ENCODE measurements at places on chromosomes 7 and 10.

- no peak for DNase-seq
Observed at GRCh38 chr7:7858559-7858958, 110.0 kb upstream of the GLCCI1 start.

GRCh38 chr10:65861249-65861648 lies 1064.6 kb upstream of the LRRTM3 start:
- no peak for DNase-seq

DNA sequence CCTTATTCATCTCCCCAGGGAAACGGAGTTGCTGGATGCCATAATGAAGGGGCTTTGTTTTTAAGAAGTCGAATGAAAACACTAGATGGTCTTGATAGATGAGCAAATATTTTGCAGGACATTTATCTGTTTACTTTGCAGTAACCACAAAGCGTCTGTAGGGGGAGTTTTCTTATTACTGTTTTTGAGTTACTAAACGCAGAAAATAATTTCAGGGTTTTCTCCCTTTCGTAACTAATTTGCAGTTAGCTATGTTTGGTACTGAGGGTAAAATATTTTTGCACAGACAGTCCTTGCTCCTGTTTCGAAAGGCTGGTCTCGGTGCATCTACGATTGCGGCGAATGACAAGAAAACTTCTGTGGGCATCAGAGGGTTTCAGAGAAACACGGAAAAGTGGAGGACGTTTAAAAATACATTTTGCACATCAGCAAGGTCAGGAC lies 505.6 kb upstream of the MKI67 start:
- no peak for DNase-seq

- no peak for DNase-seq
Observed at GRCh38 chr10:30527623-30528428, 93.8 kb downstream of the MAP3K8 start.

DNA sequence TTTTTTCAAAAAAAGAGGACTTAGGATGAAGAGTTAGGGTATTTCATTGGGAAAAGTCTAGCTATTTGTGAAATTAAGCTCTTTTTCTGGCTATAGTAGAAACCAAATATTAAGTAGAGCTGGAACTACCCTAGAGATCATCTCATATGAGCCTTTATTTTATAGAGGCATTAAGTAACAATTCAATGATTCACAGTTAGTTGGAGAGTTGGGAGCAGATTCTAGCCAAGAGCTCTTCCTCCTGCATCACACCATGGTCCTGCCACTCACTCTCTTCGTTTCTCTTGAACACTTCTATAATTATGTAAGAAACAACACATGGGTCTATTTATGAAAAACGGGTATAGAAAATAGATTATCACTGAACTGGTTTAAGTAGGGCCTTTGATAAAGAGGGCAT lies 76.1 kb upstream of the ANK3 start:
- DNase-seq, result no peak

- no peak for DNase-seq
Observed at GRCh38 chr10:79361726-79362397, 14.6 kb downstream of the PPIF start.

DNA sequence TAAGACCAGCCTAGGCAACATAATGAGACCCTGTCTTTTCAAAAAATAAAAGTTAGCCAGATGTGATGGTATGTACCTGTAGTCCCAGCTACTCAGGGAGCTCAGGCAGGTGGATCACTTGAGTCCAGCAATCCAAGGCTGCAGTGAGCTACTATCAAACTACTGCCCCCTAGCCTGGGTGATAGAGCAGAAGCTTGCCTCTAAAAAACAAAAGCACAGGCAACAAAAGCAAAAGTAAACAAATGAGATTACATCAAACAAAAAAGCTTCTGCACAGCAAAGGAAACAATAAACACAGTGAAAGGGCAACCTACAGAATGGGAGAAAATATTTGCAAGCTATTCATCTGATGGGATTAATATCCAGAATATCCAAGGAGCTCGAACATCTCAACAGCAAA lies 65.4 kb downstream of the FANK1 start:
- DNase-seq, result no peak

DNA sequence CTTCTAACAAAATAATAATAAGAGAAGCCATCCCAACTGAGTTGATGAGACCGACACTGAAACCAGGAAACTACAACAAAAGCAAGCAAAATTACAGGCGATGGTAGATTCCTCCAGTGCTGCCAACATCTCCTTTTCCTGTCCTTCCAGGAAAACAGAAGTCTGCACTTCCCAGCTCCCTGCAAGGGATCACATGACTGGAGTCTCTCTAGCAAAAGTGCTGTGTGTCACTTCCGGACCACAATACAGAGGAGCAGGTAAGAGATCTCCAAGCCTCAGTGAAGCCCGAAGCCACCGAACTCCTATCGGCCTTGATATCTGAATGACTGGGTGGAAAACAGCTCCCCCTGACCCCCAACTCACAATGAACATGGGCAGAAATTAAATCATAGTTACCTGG lies 63.2 kb downstream of the SMURF1 start:
- no peak for DNase-seq

DNA sequence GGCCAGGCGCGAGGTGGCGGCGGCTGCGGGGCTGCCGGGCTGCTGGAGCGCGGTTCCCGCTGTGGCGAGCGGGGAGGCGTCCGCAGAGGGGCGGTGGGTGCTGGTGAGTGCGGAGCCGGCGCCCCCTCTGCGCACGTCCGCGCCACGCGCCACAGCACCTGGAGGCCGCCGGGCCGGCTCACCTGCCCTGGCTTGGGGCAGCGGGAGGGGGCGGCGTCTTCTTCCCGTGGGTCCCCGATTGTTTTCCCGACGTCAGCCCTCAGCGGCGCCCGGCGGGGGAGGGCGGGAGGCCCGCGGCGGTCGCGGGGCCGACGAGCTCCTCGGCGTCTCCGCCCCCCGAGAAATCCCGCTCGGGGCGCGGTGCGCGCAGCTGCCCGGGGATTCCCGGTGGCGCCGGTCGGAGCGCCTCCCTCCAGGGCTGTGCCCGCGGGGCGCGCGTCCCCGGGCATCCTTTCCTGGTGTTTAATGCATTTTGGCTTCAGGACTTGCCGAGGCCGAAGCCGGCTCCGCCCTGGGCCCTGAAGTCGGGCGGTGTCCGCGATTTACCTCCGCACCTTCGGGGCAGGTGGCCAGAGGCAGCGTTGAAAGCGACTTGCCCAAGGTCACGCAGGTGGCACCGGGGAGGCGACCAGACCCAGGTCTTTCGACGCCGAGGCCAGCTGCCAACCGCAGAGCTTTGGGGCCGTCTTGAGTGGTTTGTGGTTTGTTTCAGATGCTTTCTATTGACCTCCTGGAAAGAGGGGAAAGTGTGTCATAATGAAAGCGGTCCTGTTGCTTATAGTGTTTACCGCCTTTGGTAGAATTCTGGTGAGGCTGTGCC lies 561 bp downstream of the PLEKHA1 start:
- DNase-seq, result peak; percentile 38

GRCh38 chr7:26662646-26663045 lies 201.7 kb downstream of the SKAP2 start:
- no peak for DNase-seq

Data from stimulated activated CD4-positive, alpha-beta T cell treated with anti-CD3 and anti-CD28 coated beads, Interleukin-1b, Interleukin-23, amount 100 ng/mL, for 1 hour (primary cell).